ENCODE measurements at places on chromosomes 7 and 10. TPM values are rescaled to one million over a fixed set of nuclear protein-coding genes. Genes with fewer than 3 reads are reported as not detected.

Gene CALD1
- 0.17 TPM for polyA plus RNA-seq

Gene FZD1
- 0.06 TPM for polyA plus RNA-seq

Gene MTURN
- 5.4 TPM for polyA plus RNA-seq

Gene PALD1
- not detected for polyA plus RNA-seq

DNA sequence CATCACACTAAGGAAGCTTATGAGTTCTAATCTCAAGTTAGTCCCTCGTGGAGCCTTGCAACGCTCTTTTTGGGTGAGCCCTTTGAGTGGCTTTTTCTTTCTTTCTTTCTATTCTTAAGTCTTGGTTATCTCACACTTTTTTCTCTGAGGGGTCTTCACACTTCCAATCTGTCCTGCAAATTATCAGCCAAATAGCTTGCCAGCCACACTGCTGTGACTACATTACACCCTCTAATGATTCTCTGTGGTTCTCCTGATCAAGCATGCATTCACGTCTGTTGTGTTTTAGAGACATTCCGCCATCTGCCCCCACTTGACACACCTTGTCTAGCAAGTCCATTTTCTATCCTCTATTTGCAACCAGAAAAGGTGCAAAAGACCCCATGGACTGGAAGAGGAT, 340.2 kb downstream of the THSD7A start:
- DNase-seq = no peak
- H3K4me1 ChIP-seq = no peaks in the 10 kb centered on the region
- H3K36me3 ChIP-seq = no peaks in the 10 kb centered on the region
- H3K4me3 ChIP-seq = no peak overlapping the region
- H3K27ac ChIP-seq = no peak overlapping the region

DNA sequence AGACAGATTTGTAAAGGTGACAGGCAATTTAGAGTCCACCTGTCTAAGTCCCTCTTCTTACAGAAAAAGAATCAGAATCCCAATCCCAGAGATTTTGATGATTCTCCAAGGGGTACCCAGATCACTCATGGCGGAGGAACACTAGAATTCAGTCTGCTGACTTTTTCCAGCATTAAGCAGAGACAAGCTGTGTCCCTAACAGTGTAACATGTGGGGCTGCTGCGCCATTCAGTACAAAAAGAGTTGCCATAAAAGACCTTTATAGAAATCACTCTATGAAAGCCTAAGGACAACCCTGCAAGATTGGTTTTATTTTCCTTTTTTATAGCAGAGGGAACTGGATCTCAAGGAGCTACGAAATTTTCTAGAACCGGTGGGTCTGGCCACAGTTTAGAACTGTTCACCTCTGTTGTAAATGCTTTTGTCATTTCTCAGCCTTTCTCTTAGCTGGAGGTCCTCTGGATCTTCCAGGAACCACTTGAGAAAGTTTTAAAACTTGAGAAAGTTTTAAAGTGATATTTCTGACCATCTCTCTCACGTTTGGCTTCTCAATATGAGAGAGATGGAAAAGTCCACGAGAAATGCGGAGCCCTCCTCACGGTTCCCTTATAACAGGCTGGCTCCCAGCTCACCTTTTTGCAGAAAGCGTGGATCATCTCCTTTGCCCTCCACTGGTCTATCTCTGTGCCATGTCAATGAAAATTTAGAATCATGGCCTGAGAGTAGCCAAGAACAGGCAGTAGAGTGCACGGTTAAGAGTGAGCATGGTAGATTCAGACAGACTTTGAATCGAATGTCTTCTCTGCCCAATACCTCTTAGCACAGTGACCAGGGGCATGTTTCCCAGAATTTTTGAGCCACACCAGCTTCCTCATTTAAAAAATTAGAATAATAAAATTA, 826 bp downstream of the GIMAP7 start:
- H3K4me1 ChIP-seq = peaks cover 36% of the 10 kb centered on the region
- peak overlapping the region; percentile 78 for H3K27ac ChIP-seq
- peak overlapping the region; percentile 100 for H3K4me3 ChIP-seq

- DNase-seq = no peak
- H3K4me3 ChIP-seq = no peak overlapping the region
- no peak overlapping the region for H3K27ac ChIP-seq
- peaks cover 3% of the 10 kb centered on the region for H3K4me1 ChIP-seq
Observed at GRCh38 chr7:43559171-43559945, 23.6 kb upstream of the STK17A start.

DNA sequence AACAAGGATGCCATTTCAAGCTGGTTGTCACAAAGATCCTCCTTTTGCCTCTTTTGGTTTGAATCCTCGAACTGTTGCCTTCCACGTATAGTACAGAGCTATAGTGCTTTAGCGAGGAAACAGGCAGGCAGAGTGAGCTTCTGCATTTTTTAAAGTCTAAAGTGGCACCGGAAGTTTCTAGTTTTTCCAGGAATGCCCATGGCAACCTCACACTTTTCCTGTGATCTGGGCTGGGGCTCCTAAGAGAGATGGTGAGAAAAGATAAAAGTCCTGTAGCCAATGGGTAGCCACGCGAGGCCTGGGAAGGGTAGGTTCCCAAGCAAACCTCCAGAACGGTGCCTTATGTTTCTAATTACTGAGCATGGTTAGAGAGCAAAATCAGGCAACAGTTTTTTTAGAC, 76.7 kb downstream of the CALD1 start:
- no peaks in the 10 kb centered on the region for H3K27me3 ChIP-seq
- no peak overlapping the region for H3K4me3 ChIP-seq
- peak; percentile 53 for DNase-seq
- no peak overlapping the region for H3K27ac ChIP-seq

DNA sequence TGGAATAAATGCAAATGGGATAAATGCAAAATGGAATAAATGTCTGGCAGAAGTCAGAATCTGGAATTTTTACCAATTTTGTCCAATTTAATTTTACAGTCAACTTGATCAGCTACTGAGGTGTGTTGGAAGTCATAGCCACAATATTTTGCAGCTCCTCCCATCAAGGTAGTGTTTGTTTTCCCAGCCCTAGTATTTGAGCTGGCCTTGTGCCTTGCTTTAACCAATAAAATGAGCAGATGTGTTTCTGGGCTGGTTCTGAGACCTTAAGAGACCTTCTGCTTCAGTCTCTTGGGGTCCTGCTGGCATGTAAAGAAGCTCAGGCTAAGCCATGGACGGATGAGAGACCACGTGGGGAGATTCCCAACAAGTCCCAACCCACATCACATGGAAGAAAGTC, 42.7 kb upstream of the RSBN1L start:
- H3K27ac ChIP-seq = no peak overlapping the region
- no peak for DNase-seq

DNA sequence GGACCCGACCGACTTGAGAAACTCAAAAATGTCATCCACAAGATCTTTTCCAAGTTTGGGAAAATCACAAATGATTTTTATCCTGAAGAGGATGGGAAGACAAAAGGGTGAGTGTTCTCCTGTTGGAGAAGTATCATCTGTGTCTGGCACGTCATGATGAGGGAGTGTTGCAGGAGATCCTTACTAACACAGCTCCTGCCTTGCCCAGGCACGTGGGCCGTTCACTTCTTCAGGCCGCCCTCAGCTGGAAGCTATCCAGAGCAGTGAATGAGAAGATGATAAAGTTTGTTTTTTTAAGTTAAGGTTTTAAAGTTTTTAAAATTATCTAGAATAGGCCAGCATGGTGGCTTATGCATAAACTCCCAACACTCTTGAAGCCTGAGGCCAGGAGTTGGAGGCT, 6.2 kb downstream of the EIF3B start:
- H3K36me3 ChIP-seq = peaks cover 63% of the 10 kb centered on the region
- H3K27me3 ChIP-seq = no peaks in the 10 kb centered on the region
- no peak overlapping the region for H3K4me3 ChIP-seq
- H3K27ac ChIP-seq = no peak overlapping the region

GRCh38 chr7:16233517-16233916, 187.8 kb downstream of the CRPPA start:
- no peaks in the 10 kb centered on the region for H3K27me3 ChIP-seq
- no peak overlapping the region for H3K4me3 ChIP-seq
- H3K27ac ChIP-seq = no peak overlapping the region
- H3K4me1 ChIP-seq = no peaks in the 10 kb centered on the region

DNA sequence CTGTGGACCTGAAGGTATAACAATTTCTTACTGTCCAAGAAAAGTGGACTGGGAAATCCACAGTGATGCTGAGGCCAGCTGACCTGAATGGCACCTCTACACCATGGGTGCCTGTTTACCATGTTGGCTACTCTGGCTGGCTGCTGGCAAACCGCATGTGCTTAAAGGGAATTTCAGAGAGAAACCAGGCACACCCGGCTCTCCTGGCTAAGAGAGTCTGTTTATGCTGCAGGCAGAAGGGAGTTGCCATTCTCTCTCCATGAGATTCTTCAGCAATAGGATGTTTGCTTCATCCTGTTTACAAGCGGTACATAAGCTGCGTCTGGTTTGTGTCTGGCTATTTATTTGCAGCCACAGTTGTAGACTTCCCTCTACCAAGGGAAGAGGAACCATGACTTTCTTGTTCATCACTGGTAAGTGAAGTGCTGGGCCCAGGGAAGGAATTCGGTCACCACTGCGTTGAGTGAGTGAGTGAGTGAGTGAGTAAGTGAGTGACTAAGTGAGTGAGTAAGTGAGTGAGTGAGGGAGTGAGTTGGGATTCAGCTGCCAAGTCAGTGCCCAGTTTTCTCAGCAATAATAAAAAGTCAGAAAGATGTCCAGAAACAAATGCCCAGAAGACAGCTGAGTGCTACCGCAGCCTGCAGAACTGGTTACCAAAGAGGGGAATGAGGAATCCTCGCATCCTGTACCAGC, 90.4 kb downstream of the COBL start:
- H3K4me3 ChIP-seq = no peak overlapping the region
- no peak overlapping the region for H3K27ac ChIP-seq
- H3K27me3 ChIP-seq = no peaks in the 10 kb centered on the region
- no peaks in the 10 kb centered on the region for H3K4me1 ChIP-seq
- no peaks in the 10 kb centered on the region for H3K36me3 ChIP-seq

- H3K27ac ChIP-seq = no peak overlapping the region
- H3K4me3 ChIP-seq = no peak overlapping the region
- no peaks in the 10 kb centered on the region for H3K36me3 ChIP-seq
- DNase-seq = no peak
Observed at GRCh38 chr10:61620506-61620905, 42.2 kb upstream of the CABCOCO1 start.

GRCh38 chr7:80450621-80451308, 61.1 kb downstream of the GNAT3 start:
- H3K27me3 ChIP-seq = no peaks in the 10 kb centered on the region
- H3K4me3 ChIP-seq = no peak overlapping the region
- no peaks in the 10 kb centered on the region for H3K4me1 ChIP-seq
- no peaks in the 10 kb centered on the region for H3K36me3 ChIP-seq
- no peak overlapping the region for H3K27ac ChIP-seq

- no peaks in the 10 kb centered on the region for H3K27me3 ChIP-seq
- no peaks in the 10 kb centered on the region for H3K36me3 ChIP-seq
- peaks cover 7% of the 10 kb centered on the region for H3K4me1 ChIP-seq
- H3K4me3 ChIP-seq = no peak overlapping the region
- DNase-seq = no peak
- H3K27ac ChIP-seq = no peak overlapping the region
Observed at GRCh38 chr7:151449990-151450389, 10.0 kb upstream of the CRYGN start.

Measured in CD4-positive, CD25-positive, alpha-beta regulatory T cell (primary cell).